NB4 (cell line): ENCODE measurements at places on chromosomes 1 and 21.
A peak's percentile ranks its signal among the peaks of the same experiment; 100 is the strongest.

GRCh38 chr1:2312515-2313301 lies 78.6 kb downstream of the MORN1 start:
- DNase-seq = no peak

DNA sequence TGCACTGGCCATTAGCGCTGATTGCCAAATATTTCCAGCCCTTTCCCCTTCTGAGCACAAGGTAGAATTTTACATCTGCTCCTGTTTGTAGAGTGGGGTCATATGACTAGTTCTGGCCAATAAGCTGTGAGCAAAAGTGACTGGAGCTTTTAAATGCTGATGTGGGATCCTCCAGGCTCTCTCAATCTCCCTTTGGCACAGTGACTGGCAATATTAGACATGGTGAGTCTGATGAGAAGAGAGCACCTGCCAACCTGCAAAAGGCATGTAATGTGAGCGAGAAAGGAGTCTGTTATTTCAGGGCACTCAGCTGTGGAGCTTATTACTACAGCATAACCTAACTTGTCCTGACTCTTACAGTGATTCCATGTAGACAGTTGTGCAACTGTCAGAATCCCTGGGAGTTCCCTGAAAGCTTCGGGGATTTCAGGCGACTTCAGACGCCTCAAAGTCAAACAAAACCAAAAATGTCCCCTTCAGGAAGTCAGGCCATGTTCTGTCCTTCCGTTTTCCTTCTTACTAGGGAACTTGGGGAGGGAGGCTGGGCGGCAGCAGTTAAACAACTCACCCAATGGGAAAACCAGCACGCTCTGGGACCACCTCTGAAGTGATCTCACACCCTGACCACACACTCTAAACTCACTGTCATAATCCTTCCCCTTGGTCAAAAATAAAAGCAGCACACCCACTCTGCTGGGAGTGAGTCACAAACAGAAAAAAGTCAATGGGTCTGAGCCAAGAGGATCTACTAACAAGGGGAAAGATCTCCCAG lies 3.6 kb upstream of the RASSF5 start:
- peak; percentile 98 for DNase-seq

DNA sequence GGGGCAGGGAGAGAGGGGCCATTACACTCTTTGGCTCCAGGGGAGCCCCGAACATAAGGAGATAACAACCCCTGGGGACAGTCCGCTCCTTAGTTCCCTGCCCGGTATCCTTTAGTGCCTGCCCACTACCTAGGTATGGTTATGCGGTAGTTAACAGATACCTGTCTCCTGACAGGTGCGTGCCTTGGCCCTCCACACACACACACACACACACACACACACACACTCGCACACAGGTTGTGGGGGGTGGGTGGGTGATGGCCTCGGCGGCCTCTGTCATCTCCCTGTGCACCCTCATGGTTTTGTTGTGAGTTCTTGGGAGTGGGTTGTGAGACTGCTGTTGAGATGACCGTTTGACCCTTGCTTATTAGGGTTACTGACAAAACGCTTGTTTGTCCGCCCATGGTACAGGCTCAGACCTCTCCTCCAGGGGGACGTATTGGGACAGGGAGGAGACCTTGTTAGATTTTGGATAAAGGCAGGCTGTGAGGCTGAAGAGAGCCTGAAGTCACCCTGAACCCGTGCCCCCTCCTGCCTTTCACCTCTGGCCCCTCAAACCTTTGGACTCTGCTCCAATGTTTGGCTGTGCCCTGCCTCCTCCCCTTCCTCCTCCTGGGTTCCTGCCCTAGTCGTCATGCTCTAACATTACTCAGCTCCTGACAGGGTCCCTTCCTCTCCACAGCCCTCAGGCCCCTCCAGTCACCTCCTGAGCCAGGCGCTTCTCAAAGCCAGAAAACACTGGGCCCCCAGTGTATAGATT lies 979 bp downstream of the RASSF5 start:
- DNase-seq = no peak

DNA sequence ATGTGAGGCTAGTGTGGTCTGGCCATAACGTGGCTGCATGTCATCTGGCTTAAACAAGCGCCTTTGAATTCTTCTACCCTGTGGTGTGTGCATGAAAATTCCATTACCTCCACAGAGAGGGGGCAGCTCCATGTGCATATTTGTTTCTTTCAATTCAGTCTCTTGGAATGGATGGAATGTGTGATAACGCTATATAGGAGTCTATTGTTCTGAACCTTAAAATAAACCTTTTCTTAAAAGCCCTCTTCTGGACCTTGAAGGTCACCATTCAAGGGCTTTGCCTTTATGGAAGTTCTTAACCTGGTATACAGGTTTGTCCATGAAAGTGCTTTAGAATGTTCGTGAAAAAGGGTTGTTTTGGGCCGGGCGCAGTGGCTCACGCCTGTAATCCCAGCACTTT lies 118.2 kb upstream of the ADGRL2 start:
- DNase-seq = no peak

DNA sequence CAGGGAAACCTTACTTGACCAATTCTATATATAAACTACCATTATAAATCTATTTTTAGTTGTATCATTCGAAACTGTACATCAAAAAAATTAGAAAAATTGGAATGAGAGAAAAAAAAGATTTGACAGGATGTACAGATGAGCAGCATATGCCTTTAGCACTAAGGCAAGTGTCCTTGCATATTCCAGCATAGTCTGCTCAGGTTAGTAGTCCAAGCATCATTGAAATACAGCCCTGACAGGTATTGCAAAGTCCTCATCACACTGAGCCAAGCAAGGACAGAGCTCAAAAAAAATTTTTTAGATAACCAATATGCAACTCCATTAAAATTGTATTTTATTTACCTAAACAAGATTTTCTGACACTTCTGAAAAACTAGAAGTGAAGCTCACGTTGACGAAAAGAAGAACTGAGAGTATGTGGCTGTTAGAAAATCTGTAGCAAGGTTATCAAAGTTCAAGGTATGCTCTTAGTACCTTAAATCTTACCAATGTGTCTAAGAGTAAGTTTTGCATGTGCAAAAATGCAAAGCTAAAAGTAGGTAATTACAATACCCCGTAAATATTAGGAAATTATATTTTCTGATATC lies 465.6 kb upstream of the ADGRL4 start:
- DNase-seq = no peak

- no peak for DNase-seq
Measured at GRCh38 chr1:245566952-245567351, 412.2 kb downstream of the KIF26B start.

- no peak for DNase-seq
Measured at GRCh38 chr1:2978691-2979190, 42.5 kb upstream of the ACTRT2 start.

DNA sequence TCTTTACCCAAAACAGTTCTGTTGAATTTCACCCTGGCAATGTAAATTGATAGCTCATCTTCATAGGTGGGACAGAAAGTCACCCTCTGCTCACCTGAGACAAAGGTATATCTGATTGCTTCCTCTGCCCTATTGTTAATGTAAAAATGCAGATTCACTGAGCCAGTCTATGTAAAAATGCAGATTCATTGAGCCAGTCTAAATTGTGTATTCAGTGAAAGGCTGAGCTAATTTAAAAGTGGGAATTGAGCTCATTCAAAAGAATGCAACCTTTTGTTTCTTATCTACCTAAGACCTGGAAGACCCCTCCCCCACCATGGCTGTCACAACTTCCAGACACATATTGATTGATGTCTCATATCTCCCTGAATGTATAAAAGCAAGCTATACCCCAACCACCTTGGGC lies 4.8 kb upstream of the MYSM1 start:
- DNase-seq = no peak
